ENCODE measurements at places on chromosomes 13 and 19. TPM values are rescaled to one million over a fixed set of nuclear protein-coding genes. Genes with fewer than 3 reads are reported as not detected.

FBXO27 gene
- polyA plus RNA-seq = 8.8 TPM

FBXO17 gene
- 34.7 TPM for polyA plus RNA-seq

LACC1 gene
- polyA plus RNA-seq = 4.9 TPM

TRMT1 gene
- polyA plus RNA-seq = 31.2 TPM

ZSCAN5B gene
- polyA plus RNA-seq = not detected

DNA sequence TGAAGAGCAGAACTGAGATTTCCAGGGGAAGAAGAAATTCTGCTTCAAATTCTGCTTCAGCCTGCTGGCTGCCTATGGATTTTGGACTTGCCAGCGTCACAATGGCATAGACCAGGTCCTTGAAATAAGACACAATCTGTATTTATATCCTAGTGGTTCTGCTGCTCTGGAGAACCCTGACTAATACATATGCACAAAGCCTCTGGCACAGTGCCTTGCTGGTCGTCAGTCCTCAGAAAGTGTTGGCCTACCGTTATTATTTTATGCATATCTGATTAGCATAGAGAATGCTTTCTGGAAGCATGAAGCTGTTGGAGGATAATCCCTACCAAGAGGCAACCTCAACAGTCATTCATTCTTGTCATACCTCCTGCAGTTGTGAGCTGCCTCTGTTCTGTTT is 213.7 kb downstream of the B3GLCT start:
- DNase-seq = no peak

DNA sequence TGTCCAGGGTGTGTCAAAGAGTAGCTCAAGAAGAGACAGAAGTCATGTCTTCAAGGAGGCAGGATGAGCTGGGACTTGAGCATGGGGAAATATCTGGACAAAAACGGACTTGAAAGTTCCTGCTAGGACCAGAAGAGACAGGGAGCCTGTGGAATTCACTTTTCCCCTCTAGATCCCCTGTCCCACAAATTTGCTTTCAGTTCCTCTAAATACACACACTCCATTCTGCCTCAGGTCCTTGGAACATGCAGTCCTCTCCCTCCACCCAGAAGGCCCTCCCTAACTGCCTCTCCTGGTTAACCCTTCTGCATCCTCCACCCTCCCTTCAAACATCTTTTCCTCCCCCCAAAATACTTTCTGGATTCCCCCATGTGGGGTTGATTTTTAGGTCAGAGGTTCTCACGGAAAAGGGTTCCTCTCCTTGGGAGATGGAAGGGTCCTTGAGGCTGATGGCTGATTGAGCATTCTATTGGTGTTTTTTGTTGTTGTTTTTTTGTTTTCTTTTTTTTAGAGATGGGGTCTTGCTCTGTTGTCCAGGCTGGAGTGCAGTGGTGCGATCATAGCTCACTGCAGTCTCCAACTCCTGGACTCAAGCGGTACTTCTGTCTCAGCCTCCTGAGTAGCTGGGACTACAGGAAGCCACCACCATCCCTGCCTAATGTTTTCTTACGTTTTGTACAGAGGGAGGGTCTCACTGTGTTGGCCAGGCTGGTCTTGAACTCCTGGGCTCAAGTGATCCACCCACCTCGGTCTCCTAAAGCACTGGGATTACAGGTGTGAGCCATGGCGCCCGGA is 6.9 kb upstream of the RETN start:
- no peak for DNase-seq

- peak; percentile 11 for DNase-seq
Observed at GRCh38 chr13:94928127-94928775, 215.9 kb upstream of the SOX21 start.

DNA sequence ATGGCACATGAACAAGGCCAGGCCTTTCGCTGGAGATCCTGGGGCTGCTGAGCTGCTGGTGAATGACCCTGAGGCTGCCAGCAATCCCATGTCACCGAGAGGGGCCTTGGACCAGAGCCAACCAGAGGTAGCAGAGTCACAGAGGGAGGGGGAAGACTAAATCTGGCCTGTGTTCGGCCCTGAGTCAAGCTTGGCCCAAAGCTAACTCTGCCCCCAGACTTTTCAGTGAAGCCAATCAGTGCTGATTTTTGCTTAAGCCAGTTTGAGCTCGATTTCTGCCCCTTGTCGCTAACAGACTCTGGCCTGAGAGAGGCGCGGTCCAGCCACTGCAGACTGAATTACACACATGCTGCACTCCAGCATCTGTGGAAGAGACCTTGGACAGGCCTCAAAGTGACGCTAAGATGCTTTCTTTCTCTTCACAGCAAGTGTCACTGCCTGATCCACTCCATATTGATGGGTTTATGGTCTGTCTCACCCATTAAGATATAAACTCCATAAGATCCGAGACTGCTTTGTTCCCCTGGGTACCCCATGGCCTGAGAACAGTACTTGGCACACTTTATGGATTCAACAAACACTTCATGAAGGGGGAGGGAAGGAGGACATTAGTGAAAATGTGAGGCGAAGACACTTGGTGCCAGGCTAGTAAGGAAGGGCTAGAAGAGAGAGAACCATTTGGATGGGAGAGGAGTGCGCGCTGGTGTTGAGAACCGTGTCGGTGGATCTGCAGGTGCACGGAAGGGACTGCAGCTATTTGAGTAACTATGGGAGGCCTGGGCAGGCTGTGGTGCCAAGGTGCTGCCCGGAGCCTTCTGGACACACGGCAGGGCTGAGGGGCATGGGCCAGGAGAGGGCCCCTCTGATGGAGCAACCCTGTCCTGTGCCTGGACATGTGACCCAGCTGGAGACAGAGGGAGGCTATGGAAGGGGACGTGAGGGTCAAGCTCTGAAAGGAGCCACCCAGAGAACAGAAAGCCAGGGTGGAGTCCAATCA is 17.6 kb downstream of the RANBP3 start:
- no peak for DNase-seq

- DNase-seq = no peak
Observed at GRCh38 chr13:92843549-92843948, 383.1 kb upstream of the GPC6 start.

GRCh38 chr19:6955082-6955481 is 66.1 kb downstream of the MBD3L2B start:
- no peak for DNase-seq

GRCh38 chr13:112781881-112782361 is 92.1 kb downstream of the ATP11A start:
- no peak for DNase-seq

DNA sequence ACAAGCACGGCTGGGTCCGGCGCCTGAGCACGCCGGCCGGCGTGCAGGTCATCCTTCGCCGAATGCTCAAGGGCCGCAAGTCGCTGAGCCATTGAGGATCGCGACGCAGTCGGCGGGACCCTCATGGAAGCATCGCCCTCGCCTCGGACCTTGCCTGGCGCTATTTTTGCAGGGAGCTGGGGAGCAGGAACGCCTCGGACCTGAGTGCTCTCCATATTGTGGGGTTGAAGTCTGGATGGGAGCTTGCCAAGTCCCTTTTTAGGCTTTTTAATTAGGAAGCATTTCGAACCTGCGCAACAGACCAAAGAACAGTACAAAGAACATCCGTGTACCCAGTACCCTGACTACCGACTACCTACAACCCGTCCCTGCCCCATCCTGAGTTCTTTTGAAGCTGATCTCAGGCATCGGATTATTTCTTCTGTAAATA is 628 bp downstream of the MRPL34 start:
- no peak for DNase-seq

DNA sequence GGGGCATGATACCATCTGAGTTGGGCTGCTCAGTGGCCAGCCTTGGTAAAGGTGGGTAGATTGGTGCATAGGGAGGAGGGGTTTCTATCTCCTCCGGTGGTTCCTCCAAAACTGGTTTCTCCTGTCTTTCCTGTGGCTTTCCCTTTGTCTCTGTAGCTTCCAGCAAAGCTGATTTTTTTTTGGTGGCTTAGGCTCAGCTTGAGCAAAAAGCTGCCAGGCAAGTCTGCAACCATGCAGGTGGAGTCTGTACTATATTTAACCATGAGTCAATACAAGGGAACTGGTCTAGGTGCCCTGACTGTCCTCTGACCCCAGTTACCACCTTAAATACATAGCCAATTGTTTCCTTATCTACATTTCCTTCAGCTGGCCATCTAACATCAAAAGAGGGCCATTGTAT is 64.0 kb upstream of the ZNF681 start:
- DNase-seq = no peak

DNA sequence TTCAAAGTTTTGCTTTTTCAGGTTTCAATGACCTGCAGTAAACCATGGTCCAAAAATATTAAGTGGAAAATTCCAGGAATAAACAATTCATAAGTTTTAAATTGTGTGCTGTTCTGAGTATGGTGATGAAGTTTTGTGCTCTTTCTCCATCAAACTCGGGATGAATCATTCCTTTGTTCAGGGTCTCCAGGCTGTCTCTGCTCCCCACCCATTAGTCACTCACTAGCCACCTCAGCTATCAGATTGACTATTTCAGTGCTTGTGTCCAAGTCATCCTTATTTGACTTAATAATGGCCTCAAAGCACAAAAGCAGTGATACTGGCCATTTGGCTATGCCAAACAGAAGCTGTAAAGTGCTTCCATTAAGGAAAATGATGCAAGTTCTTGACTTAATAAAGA is 1140.4 kb downstream of the EFNB2 start:
- no peak for DNase-seq

- DNase-seq = no peak
Observed at GRCh38 chr13:41130356-41130755, 2.2 kb downstream of the KBTBD6 start.

- DNase-seq = no peak
Observed at GRCh38 chr19:53883231-53883661, 1.2 kb downstream of the PRKCG start.

DNA sequence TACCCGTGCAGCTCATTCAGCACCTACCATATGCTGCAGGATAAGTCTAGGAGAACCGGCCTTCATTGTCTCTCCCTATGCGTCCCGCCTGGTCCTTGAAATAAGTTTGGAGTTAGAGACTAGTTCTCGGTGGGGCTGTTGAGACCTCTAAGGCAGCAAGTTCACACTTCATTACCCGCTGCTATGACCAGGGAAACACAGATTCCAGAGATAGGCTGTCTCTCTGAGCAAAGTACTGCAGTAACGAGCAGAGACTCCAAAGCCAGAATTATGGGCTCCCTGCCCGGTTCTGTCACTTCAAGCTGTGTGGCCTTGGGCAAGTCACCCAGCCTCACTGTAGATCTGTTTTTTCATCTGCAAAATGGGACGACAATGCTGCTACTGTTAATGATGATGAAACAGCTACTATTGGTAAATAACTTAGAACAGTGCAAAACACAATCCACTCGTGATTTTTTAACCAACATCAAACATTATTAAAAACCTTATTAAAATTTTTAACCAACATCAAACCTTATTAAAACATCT is 184.1 kb downstream of the USP12 start:
- no peak for DNase-seq

DNA sequence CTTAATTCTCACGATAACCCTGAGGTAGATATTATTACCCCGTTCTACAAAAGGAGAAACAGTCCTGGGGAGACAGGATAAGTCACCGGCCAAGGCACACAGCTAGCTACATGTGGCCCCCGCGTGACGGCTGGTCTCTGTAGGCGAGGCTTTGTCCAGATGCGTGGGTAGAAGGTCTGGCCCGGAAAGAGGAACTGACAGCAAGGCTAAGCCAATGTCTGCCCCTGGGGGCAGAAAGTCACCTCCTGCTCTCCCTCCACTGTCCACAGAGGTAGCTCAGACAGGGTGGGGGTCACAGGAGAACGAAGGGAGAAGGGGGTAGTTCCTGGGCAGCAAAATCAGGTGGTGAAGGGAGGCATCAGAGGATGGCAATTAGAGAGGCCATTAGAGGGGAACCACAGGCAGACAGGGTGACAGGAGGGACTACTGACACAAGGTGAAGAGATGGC is 1.8 kb downstream of the APOC4 start:
- no peak for DNase-seq

GRCh38 chr19:47503826-47504150 is 11.1 kb downstream of the NAPA start:
- DNase-seq = no peak

DNA sequence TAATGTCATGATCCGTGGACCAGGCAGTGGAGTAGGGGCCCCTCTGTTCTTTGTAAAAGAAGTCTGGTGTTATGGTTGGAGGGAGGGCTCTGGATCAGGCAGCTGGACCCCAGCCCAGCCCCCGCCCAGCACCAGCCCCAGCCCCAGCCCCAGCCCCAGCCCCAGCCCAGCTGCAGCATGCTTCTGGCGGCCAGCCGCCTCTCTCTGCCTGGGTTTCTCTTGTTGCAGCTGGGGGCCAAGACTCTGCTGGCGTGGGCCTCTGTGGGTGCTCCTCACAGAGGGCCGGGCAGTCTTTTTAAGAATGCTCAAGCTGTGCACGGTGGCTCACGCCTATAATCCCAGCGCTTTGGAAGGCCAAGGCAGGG is 17.9 kb downstream of the DOT1L start:
- no peak for DNase-seq

- peak; percentile 74 for DNase-seq
Observed at GRCh38 chr13:95387733-95388207, 86.5 kb upstream of the ABCC4 start.

- DNase-seq = peak; percentile 8
Observed at GRCh38 chr13:102555914-102556553, 40.8 kb upstream of the TPP2 start.

DNA sequence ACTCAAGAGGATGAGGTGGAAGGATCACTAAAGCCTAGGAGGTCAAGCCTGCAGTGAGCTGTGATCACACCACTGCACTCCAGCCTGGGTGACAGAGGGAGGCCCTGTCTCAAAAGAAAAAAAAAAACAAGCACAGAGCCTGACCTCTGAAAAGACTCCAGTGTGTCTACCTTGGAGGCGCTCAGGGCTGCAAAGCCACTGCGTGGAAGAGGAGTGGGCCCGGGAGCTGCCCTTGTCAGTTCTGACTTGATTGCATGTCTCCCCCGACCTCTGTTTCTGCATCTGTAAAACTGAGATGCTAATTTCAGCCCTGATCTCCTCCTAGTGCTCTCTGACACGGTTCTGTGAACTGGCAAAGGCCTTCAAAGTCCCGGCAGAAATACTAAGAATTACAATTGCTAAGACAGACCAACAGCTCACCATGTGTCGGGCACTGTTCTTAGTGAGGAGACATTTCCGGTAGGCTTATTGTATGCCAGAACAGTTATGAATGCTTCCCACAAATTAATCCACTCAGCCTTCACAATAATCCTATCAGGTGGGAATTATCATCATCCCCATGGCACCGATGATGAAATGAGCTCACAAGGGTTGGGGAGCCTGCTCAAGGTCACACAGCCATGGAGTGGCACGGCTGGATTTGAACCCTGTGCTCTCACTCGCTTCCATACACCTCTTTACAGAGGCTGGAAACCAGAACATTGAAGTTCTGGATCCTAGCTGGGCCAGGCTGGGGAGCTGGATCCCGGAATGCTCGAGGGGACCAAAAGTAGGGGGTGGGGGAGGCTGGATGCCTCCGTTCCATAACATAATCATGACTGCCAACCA is 3.5 kb downstream of the AKT2 start:
- no peak for DNase-seq

- DNase-seq = no peak
Observed at GRCh38 chr19:17797424-17798201, 2.7 kb downstream of the B3GNT3 start.
